ENCODE measurements at places on chromosomes 4 and X.

DNA sequence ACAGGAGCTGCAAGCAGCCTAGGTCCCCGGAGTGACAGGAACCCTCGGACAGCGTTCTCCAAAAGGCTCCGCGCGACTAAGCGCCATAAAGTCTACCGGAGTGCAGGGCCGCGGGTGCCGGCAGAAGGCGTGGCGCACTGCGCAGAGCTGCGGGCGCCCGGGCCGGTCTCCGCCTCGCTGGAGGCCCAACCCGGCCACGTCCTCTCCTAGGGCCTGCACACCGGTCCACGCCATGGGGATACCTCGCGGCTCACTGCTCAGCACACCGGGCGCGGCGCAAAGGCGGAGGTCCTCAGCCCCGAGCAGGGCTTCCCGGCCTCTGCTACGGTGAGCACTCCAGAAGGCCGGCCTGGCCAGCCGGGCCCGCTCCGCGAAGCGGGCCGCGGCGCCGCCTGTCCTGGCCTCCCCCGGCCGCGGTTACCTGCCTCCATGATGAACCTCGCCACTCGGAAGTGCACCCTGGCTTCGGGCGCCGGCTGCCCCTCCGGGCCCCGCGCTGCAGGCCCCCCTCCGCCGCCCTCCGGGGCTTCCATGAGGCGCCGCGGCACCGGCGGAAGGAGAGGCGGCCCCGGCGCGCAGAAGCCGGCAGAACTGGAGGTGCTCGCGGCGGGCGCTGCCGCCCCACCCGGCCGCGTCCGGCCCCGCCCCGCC is at the start of gene CCNQ:
Gene CCNQ (minus strand): TSS at position 599 of the 651 bp plus-strand sequence. CDS start 66 bp downstream, at position 533.
- peak; percentile 30 for DNase-seq

DNA sequence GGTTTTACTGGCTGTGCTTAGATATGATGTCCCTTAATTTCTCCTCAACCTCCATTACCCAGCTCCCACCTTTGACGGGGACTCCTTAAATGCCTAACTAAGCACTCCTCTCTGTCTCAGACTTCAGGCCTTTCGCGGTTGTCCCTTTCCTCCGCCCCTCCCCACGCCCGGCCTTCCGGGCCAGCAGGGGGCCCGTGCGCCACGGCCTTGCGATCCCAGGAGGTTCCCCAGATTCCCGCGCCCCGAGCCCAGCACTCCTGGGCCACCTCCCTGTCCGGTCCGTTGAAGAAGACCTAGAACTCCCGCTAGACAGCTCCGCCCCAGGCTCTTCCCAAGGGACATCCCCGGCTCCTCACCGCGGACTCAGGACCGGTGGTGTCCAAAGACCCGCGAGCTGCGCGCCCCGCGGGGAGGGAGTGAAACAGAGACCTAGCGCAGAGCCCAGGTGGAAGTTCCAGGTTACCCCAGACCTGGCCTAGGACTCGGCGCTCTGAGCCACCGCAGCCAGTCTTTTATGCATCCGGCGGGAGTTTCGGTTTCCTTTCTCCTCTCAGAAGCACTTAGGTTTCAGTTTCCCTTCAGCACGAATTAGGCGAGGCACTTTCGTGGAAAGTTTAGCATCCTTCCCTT is at the start of gene DDX60:
Gene DDX60 (minus strand): TSS at position 487 of the 630 bp plus-strand sequence. CDS start 7,493 bp downstream, outside the sequence.
- peak; percentile 82 for DNase-seq

DNA sequence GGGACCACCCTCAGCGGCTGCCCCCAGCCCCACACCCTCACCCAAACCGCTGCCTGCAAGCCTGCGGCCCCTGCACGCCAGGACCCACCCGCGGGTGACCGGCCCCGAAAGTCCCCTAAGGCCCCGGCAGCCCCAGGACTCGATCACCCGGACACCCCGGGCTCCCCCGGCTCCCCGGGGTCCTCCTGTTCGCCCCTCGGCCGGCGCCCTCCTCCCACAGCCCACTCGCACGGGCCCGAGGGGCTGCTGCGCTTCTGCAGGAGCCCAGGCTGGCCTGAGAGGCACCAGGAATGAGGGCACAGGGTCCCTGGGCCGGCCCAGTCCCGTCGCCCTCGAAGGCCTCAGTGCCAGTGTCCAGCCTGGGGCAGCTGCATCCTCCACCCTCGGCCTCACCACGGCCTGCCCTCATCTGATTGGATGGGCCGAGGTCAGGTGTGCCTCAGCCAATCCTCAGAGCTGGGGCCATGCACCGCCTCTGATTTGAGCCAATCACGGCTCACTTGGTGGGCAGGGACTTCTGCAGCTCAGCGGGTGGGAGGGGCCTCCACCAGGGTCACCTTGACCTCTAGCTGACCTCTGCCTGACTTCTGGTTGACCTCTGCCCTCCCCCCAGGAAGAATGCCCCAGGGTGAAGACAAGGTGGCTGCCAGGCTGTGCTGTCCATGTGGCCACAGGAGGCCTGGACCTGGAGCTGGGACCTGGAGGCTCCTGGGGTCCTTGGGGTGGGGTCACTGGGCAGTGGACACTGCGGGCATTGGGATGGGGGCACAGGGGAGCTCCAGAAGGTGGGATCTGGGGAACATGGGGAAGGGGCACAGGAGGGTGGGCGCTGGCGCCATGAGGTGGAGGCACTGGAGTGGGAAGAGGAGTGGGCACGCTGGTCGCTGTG is 97.6 kb upstream of the NKX1-1 start:
- DNase-seq = no peak

- peak; percentile 60 for DNase-seq
Observed at GRCh38 chrX:97039363-97040029, 155.8 kb downstream of the RPA4 start.

GRCh38 chrX:23981711-23982110 is 45.3 kb downstream of the KLHL15 start:
- DNase-seq = no peak

- DNase-seq = no peak
Observed at GRCh38 chr4:141339391-141339790, 118.7 kb downstream of the ZNF330 start.

GRCh38 chr4:168183717-168184571 is 91.6 kb downstream of the ANXA10 start:
- peak; percentile 55 for DNase-seq

DNA sequence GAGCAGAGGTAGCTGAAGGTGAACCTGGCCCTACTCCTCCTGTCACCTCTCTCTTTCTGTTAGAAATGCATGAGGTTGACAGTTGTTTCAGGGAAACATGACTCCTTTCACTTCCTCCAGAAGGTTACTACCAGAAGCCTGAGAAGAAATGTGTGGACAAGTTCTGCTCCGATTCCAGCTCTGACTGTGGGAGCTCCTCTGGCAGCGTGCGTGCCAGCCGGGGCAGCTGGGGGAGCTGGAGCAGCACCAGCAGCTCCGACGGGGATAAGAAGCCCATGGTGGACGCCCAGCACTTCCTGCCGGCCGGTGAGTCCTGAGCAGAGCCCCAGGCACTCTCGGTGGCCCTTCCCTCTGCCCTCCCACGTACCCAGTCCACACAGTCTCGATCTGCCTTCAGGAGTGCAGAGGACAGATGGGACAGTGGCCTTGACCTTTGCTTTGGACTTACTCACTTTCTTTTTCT is 61.3 kb upstream of the TLR2 start:
- DNase-seq = no peak

DNA sequence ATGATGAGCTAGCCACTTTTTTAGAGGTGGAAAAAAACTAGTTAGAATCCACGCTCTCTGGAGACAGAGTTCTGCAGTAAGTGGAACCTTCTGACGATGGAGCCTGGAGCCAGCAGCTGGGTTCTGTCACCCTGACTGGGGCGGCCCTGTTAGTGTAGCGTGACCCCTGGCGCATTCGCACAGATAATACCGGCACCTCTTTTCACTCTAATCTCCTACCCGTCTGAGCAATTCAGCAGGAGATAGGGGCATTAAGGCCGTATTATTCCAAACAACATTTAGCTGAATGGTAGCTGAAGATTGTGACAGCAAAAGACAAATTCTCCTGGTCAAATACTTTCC is 292.6 kb downstream of the FBXO8 start:
- no peak for DNase-seq

DNA sequence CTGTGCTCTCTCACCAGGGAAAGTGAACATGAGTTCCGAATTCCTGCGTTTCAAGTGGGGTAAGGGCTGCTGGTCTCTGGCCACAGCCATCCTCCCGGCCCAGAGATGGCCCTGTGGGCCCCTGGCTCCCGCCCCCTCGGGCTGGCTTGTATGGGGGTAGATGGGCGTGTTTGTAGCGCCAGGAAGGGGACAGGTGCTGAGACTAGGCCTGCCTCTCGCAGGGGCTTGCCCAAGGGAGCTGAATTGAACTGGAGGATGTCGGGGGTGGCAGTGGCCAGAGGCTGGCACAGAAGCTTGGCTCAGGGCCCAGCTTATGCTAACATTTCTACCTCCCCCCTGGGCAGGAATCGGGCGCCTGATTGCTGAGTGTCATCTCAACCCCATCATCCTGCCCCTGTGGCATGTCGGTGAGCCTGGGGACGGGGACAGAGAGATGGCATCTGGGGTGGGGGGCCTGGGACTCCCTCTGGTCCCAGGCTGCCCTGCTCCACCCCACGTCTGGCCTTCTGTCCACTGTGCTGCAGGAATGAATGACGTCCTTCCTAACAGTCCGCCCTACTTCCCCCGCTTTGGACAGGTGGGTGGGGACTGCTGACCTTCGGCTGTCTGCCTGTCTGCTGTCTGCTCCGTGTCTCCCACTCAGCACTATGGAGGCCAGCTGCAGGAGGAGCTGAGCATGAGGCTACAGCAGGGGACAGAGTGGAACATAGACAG is 8.5 kb downstream of the TAFAZZIN start:
- DNase-seq = no peak

DNA sequence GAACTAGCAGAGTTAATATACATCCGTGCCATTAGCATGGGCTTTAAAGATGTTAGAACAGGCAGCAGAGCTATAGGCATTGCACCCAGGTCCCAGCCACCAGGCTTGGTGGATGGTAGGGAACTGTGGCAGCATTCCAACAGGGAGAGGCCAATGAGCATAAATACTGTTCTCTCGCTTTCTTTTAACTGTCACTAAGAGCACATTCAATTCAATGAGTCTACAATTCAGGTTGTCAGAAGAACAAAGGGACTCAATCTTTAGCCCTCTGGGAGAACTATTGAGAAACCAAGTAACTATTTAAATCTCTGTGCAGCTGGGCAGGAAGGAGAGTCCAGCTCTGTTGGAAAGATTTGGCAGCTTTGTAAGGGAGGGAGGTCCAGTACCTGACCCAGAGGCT is 165.6 kb downstream of the CHIC1 start:
- no peak for DNase-seq

GRCh38 chr4:120331486-120332370 is 265.1 kb upstream of the MAD2L1 start:
- peak; percentile 66 for DNase-seq

DNA sequence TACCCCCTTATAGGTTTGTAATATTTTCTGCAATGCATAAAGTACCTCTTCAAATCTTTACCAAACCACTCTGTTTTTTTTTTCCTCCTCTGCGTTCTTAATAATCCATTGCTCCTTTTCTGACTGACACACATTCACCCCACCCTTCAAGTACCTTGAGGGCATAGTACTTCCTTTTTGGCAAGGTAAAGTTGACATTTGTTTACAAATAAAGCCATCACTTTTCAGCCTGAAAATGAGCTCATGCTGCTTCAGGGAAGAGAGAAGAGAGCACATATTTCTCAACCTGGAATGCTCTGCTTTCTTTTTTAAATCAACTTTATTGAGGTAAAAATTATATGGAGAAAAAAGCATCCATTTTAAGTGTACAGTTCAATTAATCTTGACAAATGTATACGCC is 113.9 kb downstream of the AGTR2 start:
- no peak for DNase-seq
